ENCODE measurements at places on chromosomes 1 and 21.

DNA sequence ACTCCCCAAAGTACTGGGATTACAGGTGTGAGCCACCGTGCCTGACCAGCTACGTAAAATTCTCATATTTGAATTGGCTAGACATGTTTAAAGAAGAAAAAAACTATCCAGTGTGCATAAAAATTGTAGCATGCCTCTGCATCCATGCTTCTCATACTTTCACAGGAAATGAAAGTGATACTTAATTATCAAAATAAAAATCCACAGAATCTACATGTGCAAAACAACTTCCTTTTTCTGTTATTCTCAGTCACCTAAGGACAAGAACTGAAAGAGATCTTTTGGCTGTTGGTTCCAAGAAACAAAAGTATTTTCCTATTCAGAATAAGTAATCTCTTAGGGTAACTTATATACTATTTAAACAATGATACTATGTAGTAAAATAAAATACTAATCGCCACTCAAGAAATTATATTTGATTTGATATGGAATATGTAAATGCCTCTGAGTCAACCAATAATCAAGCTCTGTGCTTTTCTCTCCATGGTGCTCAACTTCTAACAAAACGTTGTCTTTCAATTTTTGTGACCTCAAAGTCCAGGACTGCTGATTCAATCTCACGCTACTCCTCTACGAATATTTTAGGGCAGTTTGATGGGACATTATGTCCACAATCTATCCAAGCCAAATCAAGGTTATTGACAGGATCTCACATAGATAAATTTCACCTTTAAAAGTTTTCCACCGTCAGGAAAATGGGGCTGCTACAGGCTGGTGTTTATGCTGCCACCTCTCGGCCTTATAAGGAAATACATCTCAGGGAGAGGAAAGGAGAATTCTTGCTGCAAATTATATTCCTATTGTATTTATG, 102.7 kb downstream of the ZNF281 start:
- DNase-seq: no peak

GRCh38 chr1:61115436-61115835, 33.1 kb downstream of the NFIA start:
- no peak for DNase-seq

DNA sequence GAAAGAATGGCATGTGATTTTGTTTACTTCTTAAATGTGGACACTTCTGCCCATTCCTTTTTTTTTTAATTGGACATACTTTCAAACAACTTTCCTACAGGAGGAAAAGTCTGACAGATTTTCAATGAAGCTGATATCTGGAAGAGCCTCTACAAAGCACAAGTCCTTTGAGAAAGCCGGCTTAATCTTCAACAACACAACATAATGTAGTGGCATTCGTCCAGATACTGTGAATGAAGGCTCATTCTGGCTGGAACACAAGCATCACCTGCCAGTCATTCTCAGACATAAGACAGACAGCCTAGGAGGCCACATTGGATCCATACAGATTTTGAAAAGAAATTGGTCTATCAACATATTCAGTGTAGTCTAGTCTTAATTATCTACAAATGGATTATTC, 4.9 kb downstream of the OTUD7B start:
- no peak for DNase-seq

DNA sequence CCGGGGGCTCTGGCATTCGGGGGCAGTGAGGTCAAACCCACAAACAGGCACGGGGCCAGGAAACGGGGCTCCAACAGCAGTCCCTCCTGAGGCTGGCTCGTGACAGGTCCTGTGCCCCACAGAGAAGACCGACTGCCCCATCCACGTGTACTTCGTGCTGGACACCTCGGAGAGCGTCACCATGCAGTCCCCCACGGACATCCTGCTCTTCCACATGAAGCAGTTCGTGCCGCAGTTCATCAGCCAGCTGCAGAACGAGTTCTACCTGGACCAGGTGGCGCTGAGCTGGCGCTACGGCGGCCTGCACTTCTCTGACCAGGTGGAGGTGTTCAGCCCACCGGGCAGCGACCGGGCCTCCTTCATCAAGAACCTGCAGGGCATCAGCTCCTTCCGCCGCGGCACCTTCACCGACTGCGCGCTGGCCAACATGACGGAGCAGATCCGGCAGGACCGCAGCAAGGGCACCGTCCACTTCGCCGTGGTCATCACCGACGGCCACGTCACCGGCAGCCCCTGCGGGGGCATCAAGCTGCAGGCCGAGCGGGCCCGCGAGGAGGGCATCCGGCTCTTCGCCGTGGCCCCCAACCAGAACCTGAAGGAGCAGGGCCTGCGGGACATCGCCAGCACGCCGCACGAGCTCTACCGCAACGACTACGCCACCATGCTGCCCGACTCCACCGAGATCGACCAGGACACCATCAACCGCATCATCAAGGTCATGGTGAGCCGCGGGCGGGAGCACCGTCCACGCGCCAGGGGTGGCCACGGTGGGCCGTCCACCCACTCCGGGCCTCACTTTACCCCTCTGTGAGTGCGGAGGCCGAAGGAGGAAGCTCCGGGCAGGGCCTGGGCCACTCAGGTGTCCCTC, 14.2 kb downstream of the COL6A2 start:
- DNase-seq: no peak

GRCh38 chr1:206794294-206794908, 22.1 kb upstream of the IL10 start:
- DNase-seq: no peak

DNA sequence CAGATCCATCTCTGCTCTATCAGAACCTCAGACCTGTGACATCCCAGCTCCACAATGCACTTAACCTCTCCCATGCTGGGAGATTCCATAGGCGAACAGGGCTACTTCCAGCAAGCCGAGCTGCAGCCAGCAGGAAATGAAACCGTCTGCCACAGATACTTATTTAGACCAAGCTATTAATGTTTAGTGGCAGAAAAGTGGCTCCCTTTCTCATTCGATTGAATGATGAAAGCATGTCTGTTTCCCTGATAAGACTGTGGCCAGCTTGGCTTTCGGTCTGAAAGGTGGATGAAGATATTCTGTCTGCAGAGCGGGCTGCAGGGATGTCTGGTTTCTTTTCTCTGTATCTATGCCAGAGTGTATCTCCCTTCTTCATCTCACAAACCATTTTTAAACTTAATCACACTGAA, 146.4 kb downstream of the GREM2 start:
- no peak for DNase-seq

Data from effector memory CD4-positive, alpha-beta T cell (primary cell).